Left ventricle myocardium inferior (tissue), 1 donor: ENCODE measurements at places on chromosomes 13 and 19. TPM values are rescaled to one million over a fixed set of nuclear protein-coding genes. Genes with fewer than 3 reads are reported as not detected.

TMEM238 gene
- total RNA-seq, result 0.69 TPM

DNA sequence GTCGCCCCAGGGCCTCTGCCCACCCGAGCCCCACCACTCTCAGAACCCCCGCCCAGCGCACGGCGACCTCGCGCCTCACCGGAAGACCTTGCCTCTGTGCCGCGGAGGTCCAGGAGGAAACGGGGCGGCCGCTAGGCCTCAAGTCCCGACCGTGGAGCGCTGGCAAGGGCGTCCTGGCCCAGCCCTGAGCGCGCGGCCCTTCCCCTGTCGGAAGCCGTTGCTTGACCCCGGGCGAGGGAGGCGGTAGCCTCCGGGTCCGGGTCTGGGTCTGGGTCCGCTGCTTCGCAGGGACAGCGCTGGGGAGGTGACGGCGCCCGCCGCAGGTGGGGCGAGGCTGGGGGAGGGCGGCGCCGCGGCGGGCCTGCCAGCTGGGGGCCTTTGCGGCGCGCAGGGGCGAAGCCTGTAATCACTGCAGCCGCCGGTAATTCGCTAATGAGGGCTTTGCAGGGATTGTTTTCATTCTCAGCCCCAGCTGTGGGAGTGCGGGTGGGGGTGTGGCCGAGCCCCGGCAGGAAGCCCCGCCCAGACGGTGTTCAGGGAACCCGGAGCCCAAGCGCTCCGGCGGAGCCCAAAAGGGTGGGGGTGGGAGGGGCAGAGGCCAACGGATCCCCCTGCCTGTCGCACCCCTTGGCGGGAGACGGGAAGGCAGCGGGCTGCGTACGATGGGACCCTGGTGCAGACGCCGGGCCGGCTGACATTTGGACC lies 8.6 kb downstream of the C19orf25 start:
- DNase-seq, result peak; percentile 51

CACNG7 gene
- total RNA-seq, result not detected

MRPL54 gene
- 64.1 TPM for total RNA-seq

TPTE2 gene
- not detected for total RNA-seq

- no peak for DNase-seq
Observed at GRCh38 chr13:99056381-99057014, 78.6 kb upstream of the DOCK9 start.

DNA sequence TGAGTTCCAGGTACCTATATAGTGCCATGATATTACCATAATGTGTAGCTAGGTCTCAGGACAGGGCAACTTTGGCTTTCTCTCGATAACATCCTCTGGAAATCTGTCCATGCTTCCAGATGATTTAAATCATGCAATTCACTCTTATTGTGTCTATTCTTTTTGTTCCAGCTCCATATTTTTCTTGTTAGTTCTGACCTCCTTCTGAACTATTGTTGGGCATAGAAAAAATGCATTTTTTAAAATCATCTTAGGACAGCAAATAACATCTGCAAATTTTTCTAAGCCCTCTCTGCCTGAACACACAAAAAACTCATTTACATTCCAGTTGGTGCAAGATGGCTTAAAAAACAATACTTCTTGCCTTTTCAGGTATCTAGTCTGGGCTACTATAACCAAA lies 1561.0 kb upstream of the MIR17HG start:
- DNase-seq, result no peak

DNA sequence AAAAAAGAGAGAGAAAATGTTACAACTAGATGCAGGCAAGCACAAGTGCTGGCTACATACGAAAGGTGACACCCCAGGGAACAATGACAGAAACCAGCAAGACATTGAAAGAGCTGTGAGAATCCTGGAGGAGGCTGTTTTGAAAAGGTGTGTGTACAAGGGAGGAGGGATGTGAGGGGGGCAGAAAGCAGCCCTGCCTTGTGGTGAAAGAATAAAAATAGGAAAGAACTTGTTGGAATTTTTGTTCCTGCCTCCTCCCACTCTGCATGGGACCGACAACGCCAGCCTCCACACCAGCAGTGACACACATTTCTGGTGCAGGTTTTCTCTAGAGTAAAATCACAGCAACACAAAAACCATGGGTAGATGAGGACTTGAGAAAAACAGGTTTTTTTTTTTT lies 1258.6 kb downstream of the PCDH9 start:
- no peak for DNase-seq

DNA sequence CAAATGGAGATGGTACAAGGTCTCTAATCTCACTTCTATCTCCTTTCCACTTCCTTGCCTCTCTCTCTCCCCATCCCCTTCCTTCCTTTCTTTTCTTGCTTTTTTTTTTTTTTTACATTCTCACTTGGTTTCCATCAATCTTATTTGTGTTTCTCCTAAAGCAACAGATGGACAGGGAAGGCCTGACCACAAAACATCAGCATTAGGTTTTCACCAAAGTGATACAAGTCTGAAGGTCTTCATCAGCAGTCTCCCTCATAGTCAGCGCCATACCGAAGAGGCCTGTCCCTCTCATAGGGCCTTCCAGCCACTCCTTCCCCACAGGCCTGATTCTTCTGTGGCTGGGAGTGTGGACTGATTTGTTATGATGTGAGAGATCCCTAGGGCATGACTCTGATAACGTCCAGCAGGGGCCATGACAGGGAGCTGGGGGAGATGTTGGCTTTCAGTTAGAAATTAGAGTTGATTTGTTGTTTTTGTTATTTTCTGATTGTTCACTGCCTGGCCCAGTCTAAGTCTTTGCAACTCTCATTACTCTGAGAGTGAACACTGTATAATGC lies 158.7 kb downstream of the SLC7A1 start:
- DNase-seq, result no peak

- no peak for DNase-seq
Observed at GRCh38 chr13:59834801-59835200, 328.9 kb downstream of the DIAPH3 start.

MAP4K1 gene
- 1.6 TPM for total RNA-seq

DNA sequence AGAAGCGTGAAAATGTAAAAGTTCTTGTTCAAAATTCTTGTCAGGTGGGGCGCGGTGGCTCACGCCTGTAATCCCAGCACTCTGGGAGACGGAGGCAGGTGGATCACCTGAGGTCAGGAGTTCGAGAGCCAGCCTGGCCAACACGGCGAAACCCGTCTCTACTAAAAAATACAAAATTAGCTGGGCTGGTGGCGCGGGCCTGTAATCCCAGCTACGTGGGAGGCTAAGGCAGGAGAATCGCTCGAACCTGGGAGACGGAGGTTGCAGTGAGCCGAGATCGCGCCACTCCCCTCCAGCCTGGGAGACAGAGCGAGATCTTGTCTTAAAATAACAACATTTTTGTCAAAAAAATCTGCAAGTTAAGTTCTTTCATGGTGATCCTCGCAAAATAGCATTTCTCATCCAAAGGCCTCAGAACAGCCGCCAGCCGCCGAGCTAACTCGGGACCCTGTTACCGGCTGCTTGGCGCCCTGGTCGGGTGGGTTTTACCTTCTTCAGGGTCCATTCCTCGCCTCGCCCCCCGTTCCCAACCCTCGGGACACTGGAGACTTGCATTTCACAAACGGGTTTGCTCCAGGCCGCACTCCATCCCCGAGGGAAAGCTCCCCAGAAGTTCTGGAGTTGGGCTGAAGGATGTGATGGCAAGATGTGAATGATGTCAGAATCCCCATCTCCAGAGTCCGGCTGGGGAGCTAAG lies 1.6 kb downstream of the LATS2 start:
- no peak for DNase-seq

NXNL1 gene
- 0.33 TPM for total RNA-seq

- peak; percentile 4 for DNase-seq
Observed at GRCh38 chr13:113669755-113670341, 2.8 kb downstream of the GRK1 start.

DNA sequence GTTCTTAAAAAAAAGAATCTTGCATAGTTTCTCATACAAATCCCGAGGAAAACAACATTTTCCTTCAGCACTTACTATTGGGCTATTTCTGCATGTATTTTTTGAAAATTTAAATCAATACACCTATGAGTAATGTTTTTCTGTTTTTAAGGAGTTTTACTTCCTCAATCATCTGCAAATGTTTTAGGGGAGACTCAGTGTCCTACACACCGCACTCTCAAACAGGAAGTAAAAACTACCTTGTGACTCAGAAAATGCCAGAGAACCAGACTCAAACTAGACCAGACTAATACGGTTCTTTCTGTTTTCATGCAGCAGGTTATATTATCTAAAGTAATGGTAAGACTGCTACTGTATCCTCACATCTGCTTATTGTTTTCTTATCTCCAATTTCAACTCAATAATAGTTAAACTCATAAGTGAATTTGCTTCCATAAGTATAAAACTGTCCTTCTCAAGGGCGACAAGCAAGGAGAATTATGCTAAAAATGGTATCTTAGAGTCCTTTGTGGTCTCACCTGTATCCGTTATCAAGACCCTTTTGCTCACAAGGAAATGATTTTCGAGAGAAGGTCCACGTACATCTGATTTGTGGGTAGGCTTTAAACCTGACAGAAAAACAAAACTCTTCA lies 52.5 kb downstream of the FLT3 start:
- DNase-seq, result no peak

DNA sequence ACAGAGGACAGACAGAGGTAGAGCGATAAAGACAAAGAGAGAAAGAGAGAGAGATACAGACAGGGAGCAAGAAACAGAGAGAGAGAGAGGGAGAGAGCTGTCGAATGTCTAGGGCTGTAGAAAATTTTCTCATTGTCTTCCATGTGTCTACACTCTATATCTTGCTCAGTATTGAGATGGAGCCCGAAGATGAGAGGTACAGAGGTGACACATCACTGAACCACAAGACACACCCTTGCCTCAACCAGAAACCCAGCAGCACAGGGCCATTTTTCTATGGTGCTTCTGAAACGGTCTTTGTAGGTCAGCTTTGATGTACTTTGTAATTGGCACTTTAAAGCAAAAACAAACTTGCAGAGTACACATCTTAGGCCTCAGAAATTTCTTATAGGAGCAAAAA lies 111.9 kb downstream of the KL start:
- DNase-seq, result no peak

GRCh38 chr19:54660306-54660705 lies 2.5 kb upstream of the LILRB4 start:
- DNase-seq, result no peak

DNA sequence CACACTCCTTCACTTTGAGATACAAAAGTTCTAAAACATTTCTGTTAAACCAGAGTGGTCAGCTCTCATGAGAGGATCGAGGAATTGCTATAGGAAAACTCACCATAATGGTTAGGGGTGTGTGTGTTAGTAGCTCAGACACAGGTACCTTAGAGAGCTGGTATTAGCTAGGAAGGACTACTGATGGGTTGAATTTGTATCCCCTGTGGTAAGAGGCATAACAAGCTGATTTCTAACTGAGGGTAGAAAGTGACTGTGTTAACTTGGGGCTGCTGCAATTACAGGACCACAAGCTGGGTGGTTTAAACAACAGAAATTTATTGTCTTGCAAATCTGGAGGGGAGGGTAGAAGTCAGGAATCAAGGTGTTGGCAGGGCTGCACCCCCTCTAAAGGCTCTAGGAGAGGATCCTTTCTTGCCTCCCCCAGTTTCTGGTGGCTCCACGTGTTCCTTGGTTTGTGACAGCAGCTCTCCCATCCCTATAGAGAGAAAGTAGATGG lies 17.4 kb downstream of the LEUTX start:
- no peak for DNase-seq

SULT2A1 gene
- total RNA-seq, result not detected

DNA sequence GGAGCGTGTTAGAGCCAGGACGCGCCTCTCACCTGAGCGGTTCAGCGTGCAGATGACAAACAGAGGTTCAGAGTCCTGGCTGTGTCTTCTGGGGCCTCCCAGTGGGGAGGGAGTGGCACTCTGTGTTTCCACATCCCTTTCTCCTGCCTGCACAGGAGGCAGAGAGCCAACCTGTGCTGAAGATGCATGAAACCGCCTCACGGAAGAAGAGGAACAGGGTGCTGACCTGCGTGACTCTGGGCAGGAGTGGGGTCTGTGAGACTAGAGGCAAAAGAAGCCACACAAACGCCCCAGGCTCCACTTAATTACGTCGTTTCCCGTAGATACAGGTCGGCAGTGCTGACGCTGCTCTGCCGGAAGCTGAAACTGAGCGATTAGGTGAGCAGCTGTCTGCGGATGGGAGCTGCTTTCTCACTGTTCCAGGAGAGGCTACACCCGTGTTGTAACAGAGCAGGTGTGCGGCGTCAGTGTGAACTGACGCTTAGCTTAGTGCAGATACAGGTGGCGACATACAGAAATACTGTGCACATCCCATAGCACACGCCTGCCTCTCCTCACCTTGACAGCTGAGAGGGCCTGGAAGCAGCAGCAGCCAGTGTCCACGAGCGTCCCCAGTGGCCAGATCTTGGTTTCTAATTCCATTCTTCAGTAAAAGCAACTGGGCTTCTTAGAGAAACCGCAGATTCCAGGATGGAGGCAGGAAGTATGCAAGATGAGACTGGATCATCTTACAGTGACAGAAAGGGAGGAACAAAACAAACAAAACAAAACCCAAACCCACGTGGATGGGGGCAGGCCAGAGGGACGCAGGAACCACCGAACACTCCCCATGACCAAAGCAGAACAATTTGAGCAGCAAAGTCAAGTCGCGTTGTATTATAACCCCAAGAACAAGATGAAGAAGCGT lies 37.7 kb upstream of the MCF2L start:
- no peak for DNase-seq

EVI5L gene
- 22.9 TPM for total RNA-seq

GRCh38 chr13:80742033-80742432 lies 401.1 kb upstream of the SPRY2 start:
- no peak for DNase-seq

DNA sequence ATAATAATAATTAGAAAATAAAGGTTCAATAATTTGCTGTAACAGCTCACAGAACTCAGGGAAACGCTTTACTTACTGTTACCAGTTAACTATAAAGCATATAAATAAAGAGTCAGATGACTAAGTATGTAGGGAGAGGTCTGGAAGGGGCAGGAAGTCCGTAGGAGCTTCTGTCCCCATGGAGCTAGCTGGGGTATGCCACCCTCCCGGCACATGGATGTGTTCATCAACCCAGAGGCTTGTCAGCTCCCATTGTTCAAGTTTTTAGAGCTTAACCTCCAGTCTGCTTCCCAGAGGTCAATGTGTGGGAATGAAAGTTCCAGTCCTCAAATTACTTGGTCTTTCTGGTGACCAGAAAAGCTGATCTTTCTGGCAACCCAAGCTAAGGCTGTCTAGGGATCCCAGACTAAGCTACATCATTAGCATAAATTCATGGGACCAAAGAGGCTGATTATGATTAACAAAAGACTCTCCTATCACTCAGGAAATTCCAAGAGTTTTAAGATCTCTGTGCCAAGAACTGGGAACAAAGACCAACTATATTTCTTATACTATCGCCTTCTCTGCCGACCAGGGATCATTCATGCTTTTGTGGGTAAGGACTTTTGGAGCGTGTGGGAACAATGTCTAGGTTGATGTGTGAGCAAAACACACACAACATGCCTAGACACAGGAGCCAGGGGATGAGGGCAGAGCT lies 31.7 kb upstream of the ZNF507 start:
- DNase-seq, result no peak

DNA sequence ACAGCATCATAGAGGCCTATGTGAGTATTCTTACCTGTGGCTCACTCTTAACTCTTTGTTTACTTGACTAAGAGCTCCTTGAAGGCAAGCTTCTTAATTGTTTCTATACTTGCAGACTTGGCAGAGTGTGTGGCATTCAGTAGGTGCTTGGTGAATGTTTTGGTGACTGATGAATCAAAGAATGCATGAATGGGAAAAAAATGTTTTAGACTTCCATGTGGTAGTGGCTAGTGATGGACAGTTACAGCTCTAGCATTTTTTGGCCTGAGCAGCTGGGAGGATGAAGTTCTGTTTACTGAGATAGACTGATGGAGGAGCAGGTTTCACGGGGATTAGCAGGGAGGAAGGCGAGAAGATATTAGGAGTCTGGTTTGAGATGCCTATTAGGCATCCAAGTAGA lies 13.6 kb downstream of the HAS1 start:
- no peak for DNase-seq
